Aorta (tissue), 5 donors: ENCODE measurements at places on chromosomes 6 and 20.

DNA sequence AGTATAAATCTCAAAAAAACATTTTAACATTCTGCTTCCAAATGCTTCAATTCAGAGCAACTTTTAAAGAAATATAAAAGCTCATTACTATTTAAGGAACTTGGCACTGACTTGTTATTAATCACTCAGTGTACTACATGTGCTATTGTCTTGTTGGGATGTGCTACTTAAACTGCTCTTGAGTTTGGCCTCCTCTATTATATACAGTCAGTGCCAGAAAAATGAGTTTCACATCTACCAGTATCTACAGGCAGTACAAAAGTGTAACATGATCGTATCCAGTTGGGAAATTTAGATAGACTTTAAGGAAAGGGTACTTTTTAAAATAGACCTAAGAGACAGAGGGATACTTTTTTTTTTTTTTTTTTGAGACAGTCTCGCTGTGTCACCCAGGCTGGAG, 627.3 kb upstream of the SLC35B3 start:
- H3K27me3 ChIP-seq = no peaks in the 10 kb centered on the region
- no peak overlapping the region for H3K4me3 ChIP-seq
- no peak overlapping the region for H3K27ac ChIP-seq
- H3K4me1 ChIP-seq = no peaks in the 10 kb centered on the region
- DNase-seq = no peak

DNA sequence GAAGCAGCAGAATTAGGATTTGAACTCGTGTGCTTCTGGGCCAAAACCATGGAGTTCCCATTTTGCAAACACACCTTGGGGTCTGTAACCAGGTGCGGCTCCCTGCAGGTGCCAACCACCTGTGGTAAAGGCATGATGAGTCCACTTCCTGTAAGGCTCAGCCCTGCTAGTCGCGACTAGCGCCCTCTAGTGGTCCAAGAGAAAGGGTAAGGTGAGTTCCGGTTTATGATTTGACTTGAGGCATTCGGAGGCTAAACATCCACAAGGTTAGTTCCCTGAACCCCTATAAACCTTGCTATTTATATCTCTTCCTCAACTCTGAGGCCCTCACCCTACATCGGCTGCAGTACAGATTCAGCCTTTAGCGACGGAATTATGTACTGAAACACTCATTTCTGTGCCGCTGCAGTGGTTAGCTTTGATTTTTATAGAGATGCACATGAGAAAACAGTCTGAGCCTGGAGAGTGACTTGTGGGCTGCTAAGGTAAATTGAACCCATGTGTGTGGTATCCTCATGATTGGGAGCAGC, 173.4 kb downstream of the PLCB1 start:
- H3K27ac ChIP-seq = no peak overlapping the region
- H3K4me1 ChIP-seq = no peaks in the 10 kb centered on the region

- H3K4me3 ChIP-seq = no peak overlapping the region
- no peak overlapping the region for H3K27ac ChIP-seq
- H3K27me3 ChIP-seq = no peaks in the 10 kb centered on the region
Observed at GRCh38 chr20:21087862-21088540, 18.2 kb downstream of the LINC00237 start.

DNA sequence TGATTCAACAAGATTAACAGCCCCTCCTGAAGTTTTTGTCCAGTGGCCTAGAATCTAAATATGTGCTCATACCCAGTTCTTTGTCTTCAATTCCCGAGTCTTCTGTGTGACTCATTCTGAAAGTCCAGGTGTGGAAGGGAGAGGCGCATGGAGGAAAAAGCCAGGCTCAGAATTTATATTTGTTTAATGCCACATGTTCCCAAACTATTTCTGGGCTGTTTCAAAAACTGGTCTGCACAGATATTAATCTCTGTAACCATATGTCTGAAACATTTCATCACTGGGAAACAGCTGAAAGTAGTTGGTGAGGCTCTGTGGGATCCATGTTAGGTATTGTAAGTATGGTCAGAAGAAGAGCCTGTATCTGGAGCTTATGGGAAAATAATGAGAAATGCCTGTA, 266.0 kb downstream of the PAX1 start:
- no peak overlapping the region for H3K27ac ChIP-seq
- no peaks in the 10 kb centered on the region for H3K4me1 ChIP-seq
- no peak for DNase-seq
- H3K36me3 ChIP-seq = no peaks in the 10 kb centered on the region

DNA sequence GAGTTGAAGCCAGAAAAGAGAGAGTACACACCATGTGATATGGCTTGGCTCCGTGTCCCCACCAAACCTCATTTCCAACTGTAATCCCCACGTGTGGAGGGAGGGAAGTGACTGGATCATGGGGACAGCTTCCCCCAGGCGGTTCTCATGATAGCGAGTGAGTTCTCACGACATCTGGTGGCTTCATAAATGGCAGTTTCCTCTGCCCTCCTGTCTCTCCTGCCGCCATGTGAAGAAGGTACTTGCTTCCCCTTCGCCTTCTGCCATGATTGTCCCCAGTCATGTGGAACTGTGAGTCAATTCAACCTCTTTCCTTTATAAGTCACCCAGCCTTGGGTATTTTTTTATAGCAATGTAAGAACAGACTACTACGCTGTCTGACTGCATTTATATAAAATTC, 40.3 kb downstream of the TAF4 start:
- no peaks in the 10 kb centered on the region for H3K36me3 ChIP-seq
- no peak for DNase-seq
- H3K4me1 ChIP-seq = no peaks in the 10 kb centered on the region
- no peak overlapping the region for H3K4me3 ChIP-seq
- no peak overlapping the region for H3K27ac ChIP-seq

DNA sequence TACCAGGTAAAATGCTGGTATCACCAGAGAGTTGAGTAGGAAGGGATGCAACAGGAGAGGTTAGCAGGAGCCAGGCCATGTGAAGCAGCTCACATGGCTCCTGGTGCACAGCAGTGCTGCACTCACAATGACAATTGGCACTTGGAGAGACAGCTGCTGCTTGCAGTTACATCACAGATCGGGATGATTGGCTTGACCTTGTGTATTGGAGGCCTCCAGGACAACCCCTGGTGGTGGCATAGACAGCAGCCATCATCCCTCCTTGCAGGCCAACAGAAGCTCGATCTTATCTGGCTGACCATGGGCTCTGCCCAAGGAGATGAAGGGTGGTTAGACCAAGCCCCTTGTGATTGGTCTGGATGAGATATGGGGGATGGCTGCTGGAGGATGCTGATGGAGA, 73.0 kb downstream of the EYA2 start:
- no peak for DNase-seq
- no peak overlapping the region for H3K27ac ChIP-seq
- H3K27me3 ChIP-seq = no peaks in the 10 kb centered on the region
- no peaks in the 10 kb centered on the region for H3K4me1 ChIP-seq
- no peaks in the 10 kb centered on the region for H3K36me3 ChIP-seq

GRCh38 chr6:73699676-73700459, 3.9 kb downstream of the CD109 start:
- H3K4me1 ChIP-seq = no peaks in the 10 kb centered on the region
- no peak overlapping the region for H3K4me3 ChIP-seq
- DNase-seq = no peak
- H3K27me3 ChIP-seq = no peaks in the 10 kb centered on the region
- no peak overlapping the region for H3K27ac ChIP-seq
- H3K36me3 ChIP-seq = no peaks in the 10 kb centered on the region

GRCh38 chr6:19864285-19864684, 27.1 kb downstream of the ID4 start:
- H3K36me3 ChIP-seq = no peaks in the 10 kb centered on the region
- no peak for DNase-seq
- no peak overlapping the region for H3K27ac ChIP-seq
- no peak overlapping the region for H3K4me3 ChIP-seq

- H3K27me3 ChIP-seq = no peaks in the 10 kb centered on the region
- no peaks in the 10 kb centered on the region for H3K36me3 ChIP-seq
- no peaks in the 10 kb centered on the region for H3K4me1 ChIP-seq
- H3K4me3 ChIP-seq = no peak overlapping the region
- DNase-seq = no peak
- H3K27ac ChIP-seq = no peak overlapping the region
Observed at GRCh38 chr6:34587851-34588250, 31.7 kb upstream of the SPDEF start.

DNA sequence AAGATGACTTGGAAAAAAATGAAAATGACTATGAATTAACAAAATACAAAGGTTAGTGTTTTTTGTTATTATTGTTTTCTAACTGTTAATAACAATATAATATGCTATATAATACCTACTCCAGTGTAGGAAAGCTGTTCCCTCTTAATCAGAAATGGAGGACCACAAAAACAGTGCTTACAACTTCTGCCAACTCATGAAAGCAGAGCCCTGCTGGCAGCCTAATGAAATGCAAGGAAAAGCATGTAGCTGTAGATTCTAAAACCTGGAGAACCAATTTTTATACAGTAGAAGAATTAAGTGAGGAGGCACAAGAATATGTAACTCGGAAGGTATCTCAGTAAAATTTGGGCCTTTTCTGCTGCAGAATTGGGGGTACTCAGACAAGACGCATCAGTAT, 29.4 kb downstream of the PHIP start:
- H3K4me3 ChIP-seq = no peak overlapping the region
- no peaks in the 10 kb centered on the region for H3K27me3 ChIP-seq
- H3K4me1 ChIP-seq = no peaks in the 10 kb centered on the region
- DNase-seq = no peak

GRCh38 chr6:24836109-24836508, 37.4 kb upstream of the ARMH2 start:
- no peaks in the 10 kb centered on the region for H3K4me1 ChIP-seq
- H3K36me3 ChIP-seq = no peaks in the 10 kb centered on the region
- H3K4me3 ChIP-seq = no peak overlapping the region
- no peak for DNase-seq
- H3K27ac ChIP-seq = no peak overlapping the region
- no peaks in the 10 kb centered on the region for H3K27me3 ChIP-seq

GRCh38 chr6:52546678-52547077, 30.2 kb downstream of the TRAM2 start:
- no peak overlapping the region for H3K27ac ChIP-seq
- no peak for DNase-seq
- no peak overlapping the region for H3K4me3 ChIP-seq
- H3K4me1 ChIP-seq = peaks cover 7% of the 10 kb centered on the region
- no peaks in the 10 kb centered on the region for H3K36me3 ChIP-seq

DNA sequence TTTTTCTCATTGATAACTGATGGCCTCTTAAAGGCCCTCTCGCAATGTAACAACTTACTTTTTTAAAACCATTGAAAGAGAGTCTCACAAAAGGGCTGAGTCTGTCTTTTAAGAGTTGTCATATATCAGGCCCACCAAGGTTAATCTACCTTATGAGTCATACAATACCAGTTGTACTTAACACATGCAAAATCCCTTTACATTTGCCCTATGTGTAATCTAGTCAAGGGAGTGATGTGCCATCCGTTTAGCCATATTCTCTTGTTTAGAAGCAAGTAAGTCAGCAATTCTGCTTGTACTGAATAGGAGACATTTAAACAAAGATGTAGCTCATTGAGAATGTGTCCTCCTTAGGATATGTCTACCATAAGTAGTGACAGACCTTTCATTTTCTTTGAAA, 143.7 kb downstream of the TENT5A start:
- no peak overlapping the region for H3K27ac ChIP-seq
- no peaks in the 10 kb centered on the region for H3K27me3 ChIP-seq
- H3K4me1 ChIP-seq = no peaks in the 10 kb centered on the region
- no peak for DNase-seq

GRCh38 chr6:25534942-25535631, 116.9 kb upstream of the SCGN start:
- H3K27ac ChIP-seq = no peak overlapping the region
- no peak overlapping the region for H3K4me3 ChIP-seq
- peaks cover 2% of the 10 kb centered on the region for H3K36me3 ChIP-seq
- H3K27me3 ChIP-seq = no peaks in the 10 kb centered on the region

DNA sequence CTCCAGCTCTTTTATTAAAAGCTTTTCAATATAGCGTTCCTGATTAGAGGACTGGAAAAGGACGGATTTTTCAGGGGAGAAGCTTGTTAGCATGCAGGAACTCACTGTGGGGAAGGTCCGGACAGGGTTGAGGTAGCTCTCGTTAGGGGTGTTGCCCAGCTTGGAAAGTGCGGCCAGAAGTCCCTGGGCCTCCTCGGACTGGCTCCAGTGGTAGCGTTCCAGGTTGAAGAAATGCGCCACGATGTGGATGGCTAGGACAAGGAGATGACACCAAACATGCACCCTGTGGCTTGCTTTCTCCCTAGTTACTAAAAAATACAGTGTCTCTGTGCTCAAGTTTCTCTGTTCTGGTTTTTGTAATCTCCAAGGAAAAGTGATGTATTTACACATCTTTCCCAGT, 12.5 kb downstream of the NOX3 start:
- no peak overlapping the region for H3K27ac ChIP-seq
- no peaks in the 10 kb centered on the region for H3K27me3 ChIP-seq

DNA sequence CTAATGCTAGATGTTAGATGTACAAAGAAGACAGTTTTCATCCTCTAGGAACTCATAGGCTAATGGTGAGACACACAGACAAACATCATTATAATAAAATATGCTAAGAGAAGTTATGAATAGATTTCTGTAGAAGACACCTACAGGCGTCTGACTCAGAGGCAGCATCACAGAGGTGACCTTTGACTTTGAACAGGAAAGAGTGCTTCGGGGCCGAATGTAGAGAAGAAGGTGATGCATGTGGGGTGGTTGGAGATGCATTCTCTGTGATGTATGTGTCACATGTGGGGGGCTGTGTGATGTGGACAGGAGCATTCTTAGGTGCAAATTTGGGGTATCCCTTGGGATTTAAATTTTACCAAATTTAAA, 6.8 kb downstream of the GUCA1A start:
- no peak for DNase-seq
- no peaks in the 10 kb centered on the region for H3K27me3 ChIP-seq
- no peaks in the 10 kb centered on the region for H3K4me1 ChIP-seq
- no peak overlapping the region for H3K27ac ChIP-seq
- H3K36me3 ChIP-seq = no peaks in the 10 kb centered on the region

DNA sequence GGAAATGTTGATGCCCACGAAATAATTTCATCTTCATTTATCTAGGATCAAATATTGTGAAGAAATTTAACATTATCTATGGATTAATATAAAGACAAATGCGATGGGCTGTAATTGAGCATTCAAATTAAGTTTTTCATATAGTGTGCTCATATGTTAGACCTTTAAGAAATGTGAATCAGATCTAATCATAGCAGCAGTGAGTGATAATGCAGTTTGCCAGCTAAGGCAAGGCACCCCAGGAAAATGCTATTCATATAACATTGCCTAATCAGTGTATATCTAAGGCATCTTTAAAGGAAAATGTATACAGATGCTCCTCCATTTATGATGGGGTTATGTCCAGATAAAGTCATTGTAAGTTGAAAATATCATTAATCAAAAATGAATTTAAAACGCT, 135.2 kb downstream of the KCNQ5 start:
- H3K27me3 ChIP-seq = no peaks in the 10 kb centered on the region
- no peak overlapping the region for H3K4me3 ChIP-seq
- peaks cover 3% of the 10 kb centered on the region for H3K4me1 ChIP-seq
- no peak for DNase-seq
- H3K27ac ChIP-seq = no peak overlapping the region

- DNase-seq = no peak
- H3K4me1 ChIP-seq = no peaks in the 10 kb centered on the region
- H3K36me3 ChIP-seq = no peaks in the 10 kb centered on the region
- H3K4me3 ChIP-seq = no peak overlapping the region
Observed at GRCh38 chr20:45897692-45898091, 6.6 kb downstream of the CTSA start.

GRCh38 chr6:12544821-12545565, 171.6 kb upstream of the PHACTR1 start:
- peaks cover 1% of the 10 kb centered on the region for H3K4me1 ChIP-seq
- H3K27ac ChIP-seq = no peak overlapping the region
- DNase-seq = no peak
- no peaks in the 10 kb centered on the region for H3K36me3 ChIP-seq
- no peaks in the 10 kb centered on the region for H3K27me3 ChIP-seq
